ENCODE measurements at places on chromosomes 16 and 17.
A peak's percentile ranks its signal among the peaks of the same experiment; 100 is the strongest.

GRCh38 chr16:84486551-84487235 is 17.8 kb downstream of the MEAK7 start:
- no peak for DNase-seq

- no peak for DNase-seq
These were observed 1.2 kb upstream of the P2RX1 start for GRCh38 chr17:3917391-3917931.

- DNase-seq: no peak
These were observed 10.4 kb downstream of the KPNB1 start for GRCh38 chr17:47660064-47660492.

DNA sequence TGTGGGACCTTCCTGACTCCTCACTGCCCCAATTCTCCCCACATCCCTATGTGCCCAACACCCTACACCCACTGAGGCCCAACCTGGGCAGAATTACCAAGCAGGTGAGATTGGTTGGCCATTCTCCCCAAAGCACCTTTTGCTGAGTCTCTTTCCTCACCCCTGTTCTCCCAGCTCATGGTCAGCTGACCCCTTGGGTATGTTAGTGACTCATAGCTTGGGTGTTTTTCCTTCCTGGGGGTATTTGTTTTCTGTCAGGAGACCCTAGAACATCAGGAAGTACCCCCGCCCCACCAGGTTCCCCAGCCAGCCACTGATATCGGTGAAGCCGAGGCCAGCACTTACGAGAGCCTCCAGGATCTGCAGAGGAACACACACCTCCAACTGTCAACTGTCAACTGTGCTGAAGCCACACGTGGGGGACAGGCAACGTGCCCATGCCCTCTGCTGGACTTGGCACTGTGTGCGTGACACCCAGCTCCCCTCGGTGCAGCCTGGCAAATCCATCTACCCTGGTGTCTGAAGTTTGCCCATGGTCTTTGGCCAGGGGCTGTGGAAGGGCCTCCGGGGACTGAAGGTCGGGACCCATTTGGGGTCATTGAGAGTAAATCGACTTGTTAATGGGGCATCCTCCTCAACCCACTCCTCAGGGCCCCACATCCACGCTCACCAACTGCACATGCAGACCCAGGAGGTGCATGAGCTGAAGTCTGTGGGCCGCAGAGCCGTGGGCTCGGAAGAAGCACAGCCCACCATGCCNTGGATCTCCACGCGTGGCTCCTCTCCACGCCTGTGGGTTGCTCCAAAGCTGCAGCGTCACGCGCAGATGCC is 53.1 kb downstream of the METRNL start:
- DNase-seq: no peak

DNA sequence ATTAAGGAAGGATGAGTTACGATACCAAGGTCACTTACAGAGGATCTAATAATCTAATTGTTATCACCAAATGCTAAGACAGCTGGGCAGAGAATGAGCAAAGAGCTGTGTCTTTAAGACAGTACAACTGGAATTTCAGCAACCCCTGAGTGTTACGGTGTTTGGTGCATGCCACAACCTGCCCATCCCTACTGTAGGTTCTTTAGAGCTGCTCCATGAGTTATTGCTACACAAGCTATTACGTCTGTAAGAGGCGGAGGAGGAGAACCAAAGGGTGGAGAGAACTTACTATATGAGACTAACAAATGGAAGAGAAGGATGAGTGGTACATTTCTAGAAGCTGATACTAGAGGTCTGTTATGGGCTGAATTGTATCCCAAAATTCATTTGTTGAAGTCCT is 14.2 kb upstream of the C17orf78 start:
- DNase-seq: no peak

DNA sequence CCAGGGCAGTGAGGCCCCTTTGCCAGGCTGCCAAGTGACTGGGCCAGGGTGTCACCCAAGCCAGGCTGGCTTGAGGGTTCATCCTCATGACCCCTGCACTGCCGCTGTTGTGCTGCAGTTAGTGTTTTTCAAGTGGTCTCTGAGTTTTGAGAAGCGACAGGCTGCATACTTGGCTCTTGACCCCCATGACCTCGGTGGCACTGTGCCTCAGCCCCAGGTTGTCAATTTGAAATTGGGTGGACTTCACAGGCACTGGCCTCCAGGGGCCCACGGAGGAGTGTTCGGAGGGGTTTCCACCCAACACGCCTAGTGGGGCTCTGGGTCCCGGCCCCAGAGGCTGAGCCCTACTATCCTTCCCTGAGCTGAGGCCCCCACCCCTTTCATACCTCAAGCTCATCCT is 42.7 kb downstream of the DHRS7B start:
- no peak for DNase-seq

DNA sequence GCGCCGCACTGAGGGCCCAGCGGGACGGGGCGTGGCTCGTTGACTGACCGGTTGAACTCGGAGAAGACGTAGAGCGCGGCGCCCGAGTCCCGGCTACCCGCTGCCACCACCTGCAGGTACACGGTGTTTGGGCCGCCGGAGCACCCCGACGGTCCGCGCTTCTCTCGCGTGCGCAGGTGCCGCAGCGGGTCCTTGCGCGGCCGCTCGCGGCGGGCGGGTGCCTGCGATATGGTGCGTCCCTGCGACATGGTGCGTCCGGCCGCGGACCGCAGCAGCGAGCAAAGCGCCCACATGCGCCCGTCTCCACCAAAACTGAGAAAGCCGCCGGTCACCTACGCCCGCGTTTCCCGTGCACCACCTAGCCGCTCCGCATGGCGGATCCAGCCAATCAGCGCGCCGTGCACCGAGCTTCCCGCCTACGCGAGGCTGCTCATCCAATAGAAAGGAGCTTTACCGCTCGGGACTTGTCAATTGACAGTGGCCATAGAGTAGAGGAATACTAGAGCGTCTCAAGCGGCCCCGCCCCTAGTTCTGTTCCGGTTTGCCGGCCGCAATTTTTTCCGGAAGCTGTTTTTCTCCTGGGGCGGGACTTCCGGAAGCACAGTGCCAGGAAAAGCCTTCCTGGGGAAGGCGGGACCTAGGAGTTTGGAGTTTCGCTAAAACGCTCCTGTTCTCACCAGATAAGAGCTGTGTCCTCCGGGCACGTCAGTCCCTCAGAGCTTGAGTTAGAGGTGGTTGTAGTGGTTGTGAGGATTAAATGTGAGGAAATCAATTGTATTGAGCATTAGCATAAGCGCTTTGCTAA is at the start of gene ELAC2:
TSS of gene ELAC2 (minus strand) at position 373 of the 805 bp plus-strand sequence. CDS start at position 293, 80 bp downstream.
- peak; percentile 97 for DNase-seq

DNA sequence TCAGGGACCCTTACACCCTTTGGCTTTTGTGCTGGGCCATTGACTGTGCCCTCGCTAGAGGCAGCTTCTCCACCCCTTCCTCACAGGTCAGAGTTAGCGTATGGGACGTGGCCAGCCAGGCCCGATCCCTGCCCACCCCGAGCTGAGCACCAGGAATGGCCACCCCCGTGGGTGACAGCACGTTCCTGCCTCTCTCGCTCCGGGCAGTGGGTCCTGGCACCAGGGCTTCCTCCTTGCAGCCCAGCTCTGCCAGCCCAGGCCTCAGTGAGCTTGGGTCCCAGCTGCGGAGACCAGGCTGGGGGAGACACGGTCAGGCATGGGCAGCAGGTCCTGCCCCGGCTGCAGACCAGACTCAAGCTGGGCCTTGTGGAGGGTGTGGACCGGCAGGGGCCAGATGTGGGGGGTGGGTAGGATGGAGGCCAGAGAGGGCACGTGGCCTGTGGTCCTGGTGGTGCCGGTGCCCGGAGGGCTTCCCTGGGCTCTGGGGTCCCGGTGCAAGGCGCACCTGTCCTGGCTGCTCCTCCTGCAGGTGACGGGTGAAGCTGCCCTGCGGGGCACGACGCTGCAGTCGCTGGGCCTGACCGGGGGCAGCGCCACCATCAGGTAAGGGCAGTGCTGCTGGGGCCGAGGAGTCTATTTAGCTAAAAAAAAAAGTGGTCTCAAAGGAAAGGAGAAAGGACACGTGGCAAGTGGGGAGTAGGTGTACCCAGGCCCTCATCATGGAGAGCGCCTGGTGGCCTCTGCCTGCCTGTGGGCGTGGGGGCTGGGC is 18.2 kb downstream of the ASPSCR1 start:
- DNase-seq: no peak

DNA sequence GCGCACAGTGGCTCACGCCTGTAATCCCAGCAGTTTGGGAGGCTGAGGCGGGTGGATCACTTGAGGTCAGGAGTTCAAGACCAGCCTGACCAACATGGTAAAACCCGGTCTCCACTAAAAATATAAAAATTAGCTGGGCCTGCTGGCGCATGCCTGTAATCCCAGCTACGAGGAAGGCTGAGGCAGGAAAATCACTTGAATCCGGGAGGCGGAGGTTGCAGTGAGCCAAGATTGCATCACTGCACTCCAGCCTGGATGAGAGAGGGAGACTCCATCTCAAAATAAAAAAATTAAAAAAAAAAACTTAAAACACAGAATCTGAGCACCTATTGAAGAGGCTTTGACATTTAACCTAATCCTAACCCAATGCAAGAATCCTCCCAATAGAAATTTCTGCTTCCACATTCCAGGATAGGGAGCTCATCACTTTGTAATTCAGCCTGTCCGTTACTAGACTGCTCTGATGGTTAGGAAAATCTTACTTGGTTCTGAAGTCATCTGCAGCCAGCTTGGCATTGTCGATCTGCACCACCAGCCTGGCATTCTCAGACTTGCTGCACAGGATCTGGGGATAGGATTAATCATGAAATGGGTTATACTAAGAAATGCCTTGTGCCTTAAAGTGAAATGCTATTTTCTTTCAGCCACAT is 2.1 kb downstream of the KRT33B start:
- no peak for DNase-seq

GRCh38 chr16:22734368-22734767 is 79.6 kb upstream of the HS3ST2 start:
- DNase-seq: no peak

- no peak for DNase-seq
These were observed 67.9 kb downstream of the CPPED1 start for GRCh38 chr16:12735805-12736204.

- no peak for DNase-seq
These were observed 2.8 kb downstream of the USP22 start for GRCh38 chr17:21039839-21040575.

DNA sequence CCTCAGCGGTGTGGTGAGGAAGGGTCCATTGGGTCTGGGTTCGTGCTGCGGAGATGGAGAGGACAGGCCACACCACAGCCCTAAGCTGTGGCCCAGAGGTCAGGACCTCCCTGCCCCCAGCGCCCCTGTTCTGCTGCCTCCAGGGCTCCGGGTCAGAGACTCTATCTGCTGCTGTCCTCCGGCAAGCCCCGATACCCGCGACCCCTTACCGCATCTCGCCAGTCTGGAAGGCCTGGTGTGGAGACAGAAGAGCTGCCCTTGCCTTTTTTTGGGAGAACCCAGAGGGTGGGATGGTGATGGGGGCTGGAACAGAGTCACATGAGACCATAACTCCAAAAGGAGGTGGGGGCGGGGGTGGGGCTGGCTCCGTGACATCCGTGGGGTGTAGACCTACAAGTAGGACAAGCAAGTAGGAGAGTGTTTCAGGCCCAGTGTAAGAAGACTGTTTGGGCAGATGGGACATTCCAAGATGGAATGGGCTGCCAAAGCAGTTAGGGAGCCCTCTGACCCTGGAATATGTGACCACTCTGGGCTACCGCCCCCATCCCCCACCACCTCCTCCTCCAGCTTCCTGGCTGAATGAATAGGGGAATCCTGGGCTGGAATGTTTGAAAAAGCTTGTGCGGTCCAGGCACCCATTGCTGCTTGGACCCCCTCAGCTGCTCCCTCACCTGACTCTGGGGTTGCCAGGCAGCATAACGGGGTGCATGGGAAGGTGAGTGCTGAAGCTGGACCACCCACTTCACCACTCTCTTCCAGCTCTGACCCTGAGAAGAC is 1.4 kb downstream of the XYLT2 start:
- no peak for DNase-seq

- no peak for DNase-seq
These were observed 7.8 kb downstream of the TSPOAP1 start for GRCh38 chr17:58320570-58321323.

DNA sequence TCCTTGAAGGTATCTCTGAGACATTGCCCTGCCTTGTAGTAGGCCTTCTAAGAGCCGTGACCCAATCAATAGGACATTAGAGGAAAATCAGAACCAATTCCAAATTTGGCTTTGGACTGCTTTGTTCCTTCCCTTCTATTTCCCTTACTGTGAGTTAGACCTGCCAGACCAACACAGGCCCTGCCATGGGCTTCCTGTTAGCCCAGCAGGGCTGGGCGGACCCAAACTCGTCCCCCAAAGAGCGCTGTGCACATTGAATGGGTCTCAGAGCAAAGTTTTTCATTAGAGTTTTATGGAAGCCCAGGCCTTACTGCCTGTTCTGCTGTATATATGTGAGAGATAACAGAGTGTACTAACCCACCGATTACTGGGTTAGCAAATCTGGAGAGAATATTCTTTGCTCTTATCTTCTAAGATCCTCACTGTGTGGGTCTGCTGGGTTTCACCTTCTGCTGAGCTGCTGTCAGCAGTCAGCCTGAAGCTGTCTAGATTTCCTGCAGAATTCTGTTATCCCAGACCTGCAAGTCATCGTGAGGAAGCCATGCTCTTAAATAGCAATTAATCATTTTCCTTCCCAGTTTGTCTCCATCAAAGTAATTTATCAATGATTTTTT is 5.7 kb downstream of the ARHGAP44 start:
- no peak for DNase-seq

GRCh38 chr17:305090-305976 is 47.3 kb downstream of the RPH3AL start:
- no peak for DNase-seq

DNA sequence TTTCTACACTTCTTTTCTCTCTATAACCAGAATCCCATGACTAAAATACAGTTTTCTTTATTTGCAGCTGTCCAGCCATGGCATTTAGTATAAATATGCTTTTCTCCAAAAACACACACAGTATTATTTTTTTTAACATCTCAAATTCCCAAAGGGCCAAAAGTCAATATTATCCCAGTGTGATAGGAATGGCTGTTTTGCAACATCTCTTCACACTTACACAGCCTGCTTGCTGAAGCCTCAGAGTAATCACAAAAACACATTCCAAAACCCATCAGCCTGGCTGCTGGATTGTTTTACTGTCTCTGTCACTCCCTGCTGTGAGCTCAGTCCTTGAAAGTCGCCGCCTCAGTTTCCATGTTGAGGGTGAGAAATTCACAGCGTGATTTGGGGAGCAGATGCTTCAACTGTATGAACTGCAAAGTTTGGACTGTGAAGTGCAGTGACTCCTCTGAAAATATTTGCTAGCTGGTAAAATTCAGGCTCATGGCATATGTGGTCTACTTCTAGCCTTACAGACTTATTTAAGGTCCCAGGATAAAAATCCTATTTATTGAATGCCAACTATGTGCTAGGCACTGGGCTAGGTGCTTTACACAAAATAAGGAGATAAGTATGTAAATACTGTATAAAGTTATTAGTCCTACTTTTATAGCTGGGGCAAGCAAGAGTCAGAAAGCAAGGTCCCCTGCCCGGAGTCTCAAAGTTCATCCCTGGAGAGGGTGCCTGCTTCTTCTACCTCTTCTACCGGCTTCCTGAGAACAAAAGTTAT is 116.5 kb downstream of the SOCS1 start:
- DNase-seq: no peak

- peak; percentile 23 for DNase-seq
These were observed 33.3 kb downstream of the CDRT15 start for GRCh38 chr17:14203388-14203787.

Data from stimulated activated CD4-positive, alpha-beta T cell treated with anti-CD3 and anti-CD28 coated beads, Interleukin-2, amount 100 ng/mL, for 4 hours (primary cell).